ENCODE measurements at places on chromosomes 11 and 22. TPM values are rescaled to one million over a fixed set of nuclear protein-coding genes. Genes with fewer than 3 reads are reported as not detected.

The FIBP gene
- 160 TPM for total RNA-seq

The HORMAD2 gene
- under 0.01 TPM for total RNA-seq

The TSGA10IP gene
- not detected for total RNA-seq

The MGAT3 gene
- total RNA-seq, result under 0.01 TPM

The MIOX gene
- total RNA-seq, result not detected

The ALKBH3 gene
- 36.5 TPM for total RNA-seq

The ZC3H12C gene
- total RNA-seq, result 15.1 TPM

The C11orf91 gene
- not detected for total RNA-seq

The ARVCF gene
- 4.8 TPM for total RNA-seq

The CD6 gene
- not detected for total RNA-seq

The CARNS1 gene
- 0.09 TPM for total RNA-seq

The DNHD1 gene
- 5.3 TPM for total RNA-seq

The GTSE1 gene
- 0.57 TPM for total RNA-seq

The WNT7B gene
- total RNA-seq, result not detected

The PPP2R5B gene
- total RNA-seq, result 11.2 TPM

The INPP5J gene
- 0.09 TPM for total RNA-seq

The THRSP gene
- not detected for total RNA-seq

The MRGPRF gene
- 29.9 TPM for total RNA-seq

The LMO2 gene
- 0.14 TPM for total RNA-seq

The SLCO2B1 gene
- 0.65 TPM for total RNA-seq

The OTOG gene
- total RNA-seq, result not detected

The CSNK2A3 gene
- 1.1 TPM for total RNA-seq

The OR51G1 gene
- total RNA-seq, result not detected

The COMMD9 gene
- 17.5 TPM for total RNA-seq

The ISX gene
- not detected for total RNA-seq

The SCN3B gene
- total RNA-seq, result not detected

The TRIM44 gene
- 24.4 TPM for total RNA-seq

The OR5P2 gene
- total RNA-seq, result not detected

The CFAP300 gene
- 11.0 TPM for total RNA-seq

The KCNJ11 gene
- not detected for total RNA-seq

The ZBTB44 gene
- 21.6 TPM for total RNA-seq

The BTBD18 gene
- not detected for total RNA-seq

The CD3D gene
- total RNA-seq, result not detected

The NAT10 gene
- 17.5 TPM for total RNA-seq

The POTEH gene
- total RNA-seq, result not detected

The OR52A1 gene
- not detected for total RNA-seq

The C11orf71 gene
- 5.1 TPM for total RNA-seq

The C11orf87 gene
- not detected for total RNA-seq

The ARHGAP42 gene
- 10.5 TPM for total RNA-seq

The GGTLC2 gene
- not detected for total RNA-seq

The PGA5 gene
- not detected for total RNA-seq

The C22orf31 gene
- 0.14 TPM for total RNA-seq

The OR2D2 gene
- total RNA-seq, result 0.18 TPM

The SPON1 gene
- 18.3 TPM for total RNA-seq

The H19 gene
- total RNA-seq, result 1.7 TPM

The WNT11 gene
- total RNA-seq, result 1.1 TPM
